Muscle of arm (tissue), 14 donors: ENCODE measurements at places on chromosomes 2 and 18. TPM values are rescaled to one million over a fixed set of nuclear protein-coding genes. Genes with fewer than 3 reads are reported as not detected.

The CHN1 gene
- polyA plus RNA-seq, result 14.5 TPM

The ADGRF3 gene
- 0.33 TPM for polyA plus RNA-seq

The MC2R gene
- polyA plus RNA-seq, result 0.12 TPM

The ZSWIM2 gene
- polyA plus RNA-seq, result not detected

The CCDC68 gene
- 18.0 TPM for polyA plus RNA-seq

The TFPI gene
- polyA plus RNA-seq, result not detected

The SLC40A1 gene
- polyA plus RNA-seq, result not detected

The GYPC gene
- 91.9 TPM for polyA plus RNA-seq

The GRP gene
- polyA plus RNA-seq, result not detected

The SFTPB gene
- polyA plus RNA-seq, result not detected

The DPYSL5 gene
- polyA plus RNA-seq, result 23.2 TPM

The SCN3A gene
- 0.62 TPM for polyA plus RNA-seq

The RNU2-63P gene
- polyA plus RNA-seq, result not detected

The ARHGEF4 gene
- 11.8 TPM for polyA plus RNA-seq

The UGT1A3 gene
- polyA plus RNA-seq, result not detected

The HOXD1 gene
- 0.99 TPM for polyA plus RNA-seq
